ENCODE measurements at places on chromosomes 7 and 10. TPM values are rescaled to one million over a fixed set of nuclear protein-coding genes. Genes with fewer than 3 reads are reported as not detected.

- no peak for DNase-seq
These were observed 87.3 kb upstream of the TRIL start for GRCh38 chr7:29045258-29046086.

GRCh38 chr7:148623586-148624282, 33.2 kb downstream of the C7orf33 start:
- no peak for DNase-seq

GRCh38 chr10:109173121-109173520, 750.2 kb downstream of the XPNPEP1 start:
- DNase-seq, result no peak

GRCh38 chr10:62661143-62661542, 143.4 kb upstream of the ADO start:
- no peak for DNase-seq

Gene LIPM
- total RNA-seq, result not detected

Gene ANKRD2
- total RNA-seq, result not detected

Gene PNLIPRP1
- total RNA-seq, result not detected

Gene MEIG1
- not detected for total RNA-seq

DNA sequence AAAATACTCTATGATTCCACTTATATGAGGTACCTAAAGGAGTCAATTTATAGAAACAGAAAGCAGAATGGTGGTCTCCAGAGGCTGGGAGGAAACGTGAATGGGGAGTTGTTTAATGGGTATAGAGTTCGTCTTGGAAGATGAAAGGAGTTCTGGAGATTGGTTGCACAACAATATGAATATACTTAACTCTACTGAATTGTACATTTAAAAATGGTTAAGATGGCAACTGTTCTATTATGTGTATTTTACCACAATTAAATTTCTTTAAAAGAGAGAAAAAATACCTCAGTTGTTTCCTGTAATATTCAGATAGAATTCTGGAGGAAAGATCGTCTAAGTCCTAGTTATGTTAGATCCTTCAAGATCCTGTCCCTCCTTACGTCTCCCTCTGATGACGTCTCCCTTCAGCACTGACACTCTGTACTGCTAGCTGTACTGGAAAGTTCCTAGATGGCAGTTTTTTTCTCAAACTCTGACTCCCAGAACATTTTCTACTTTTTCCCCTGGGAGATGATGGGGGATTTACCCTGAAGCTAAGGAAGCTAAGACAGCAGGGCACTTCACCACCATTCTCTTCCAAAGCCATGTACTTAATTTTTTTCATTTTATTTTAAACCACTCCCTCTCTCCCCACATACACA, 53.2 kb upstream of the CAV2 start:
- DNase-seq, result no peak

DNA sequence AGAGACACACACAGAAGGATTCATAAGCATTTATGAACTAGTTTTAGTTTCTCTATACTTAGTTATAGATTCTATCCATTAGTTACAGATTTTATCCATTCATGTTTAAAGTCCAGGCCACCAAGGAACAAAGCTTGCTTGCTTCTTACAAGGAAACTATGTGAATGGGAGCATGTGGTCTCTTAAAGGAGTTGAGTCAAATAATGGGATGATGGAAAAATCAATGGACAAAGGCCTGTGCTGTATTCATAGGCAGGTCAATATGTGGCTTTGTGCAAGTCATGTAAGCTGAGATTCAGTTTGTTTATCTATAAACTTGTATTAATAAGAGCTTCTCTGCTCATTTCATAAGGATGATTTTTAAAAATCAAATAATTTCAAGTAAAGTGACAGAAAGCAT, 172.8 kb upstream of the CDK1 start:
- no peak for DNase-seq

DNA sequence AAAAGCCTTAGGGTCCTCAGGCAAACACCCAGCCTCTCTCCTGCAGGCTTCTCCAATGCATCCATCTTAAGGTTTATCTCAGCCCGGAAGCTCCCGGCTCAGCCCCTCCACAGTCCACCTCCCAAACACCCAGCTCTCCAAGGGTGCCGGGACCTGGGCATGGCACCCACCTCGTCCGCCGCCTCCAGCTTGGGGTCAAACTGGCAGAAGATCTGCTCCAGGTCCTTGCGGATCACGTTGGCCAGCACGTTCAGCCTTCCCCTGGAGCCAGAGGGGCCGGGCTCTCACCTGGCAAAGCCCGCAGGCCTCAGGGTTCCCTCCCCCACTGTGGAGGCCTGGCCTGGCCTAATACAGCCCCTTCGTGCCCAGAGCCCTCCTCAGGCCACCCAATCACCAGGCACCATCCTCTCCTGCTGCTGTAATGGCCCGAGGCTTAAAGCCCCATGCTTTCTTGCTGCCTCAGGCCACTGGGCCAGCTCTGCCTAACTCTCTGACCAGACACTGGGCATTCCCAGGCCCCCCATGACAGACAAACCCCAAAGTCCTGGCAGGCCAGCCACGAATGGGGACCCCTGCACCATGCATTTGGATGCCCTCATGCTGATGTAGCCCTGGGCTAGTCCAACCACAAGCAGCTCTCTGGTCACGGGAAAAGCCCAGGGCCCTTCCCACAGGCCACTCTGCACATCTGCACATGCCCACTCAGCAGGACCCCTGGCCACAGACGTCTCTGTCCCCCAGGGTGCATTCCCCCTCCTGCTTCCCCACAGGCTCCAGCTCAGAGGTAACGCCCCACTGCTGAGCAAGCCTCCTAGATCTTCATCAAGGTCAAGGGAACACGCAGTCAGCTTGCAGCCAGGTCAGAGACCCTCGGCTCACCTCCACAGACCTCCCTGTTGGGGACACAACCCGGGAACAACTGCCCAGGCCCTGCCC, 12.3 kb downstream of the OGDHL start:
- DNase-seq, result no peak

Gene INSYN2A
- not detected for total RNA-seq
